ENCODE measurements at places on chromosomes 3 and 15. TPM values are rescaled to one million over a fixed set of nuclear protein-coding genes. Genes with fewer than 3 reads are reported as not detected.
A peak's percentile ranks its signal among the peaks of the same experiment; 100 is the strongest.

The DNAJC17 gene
- 66.6 TPM for polyA plus RNA-seq

The CPLX3 gene
- not detected for polyA plus RNA-seq

The ITIH1 gene
- not detected for polyA plus RNA-seq

The MYO1E gene
- polyA plus RNA-seq, result not detected

The AGBL1 gene
- not detected for polyA plus RNA-seq

The ATP13A4 gene
- not detected for polyA plus RNA-seq

The MAGEL2 gene
- polyA plus RNA-seq, result not detected

The CACNA1D gene
- not detected for polyA plus RNA-seq

The CD96 gene
- 0.32 TPM for polyA plus RNA-seq

The IQCF5 gene
- polyA plus RNA-seq, result not detected

The TGM5 gene
- not detected for polyA plus RNA-seq

- DNase-seq, result no peak
Observed at GRCh38 chr3:171164067-171164465, 137.5 kb upstream of the SLC2A2 start.

DNA sequence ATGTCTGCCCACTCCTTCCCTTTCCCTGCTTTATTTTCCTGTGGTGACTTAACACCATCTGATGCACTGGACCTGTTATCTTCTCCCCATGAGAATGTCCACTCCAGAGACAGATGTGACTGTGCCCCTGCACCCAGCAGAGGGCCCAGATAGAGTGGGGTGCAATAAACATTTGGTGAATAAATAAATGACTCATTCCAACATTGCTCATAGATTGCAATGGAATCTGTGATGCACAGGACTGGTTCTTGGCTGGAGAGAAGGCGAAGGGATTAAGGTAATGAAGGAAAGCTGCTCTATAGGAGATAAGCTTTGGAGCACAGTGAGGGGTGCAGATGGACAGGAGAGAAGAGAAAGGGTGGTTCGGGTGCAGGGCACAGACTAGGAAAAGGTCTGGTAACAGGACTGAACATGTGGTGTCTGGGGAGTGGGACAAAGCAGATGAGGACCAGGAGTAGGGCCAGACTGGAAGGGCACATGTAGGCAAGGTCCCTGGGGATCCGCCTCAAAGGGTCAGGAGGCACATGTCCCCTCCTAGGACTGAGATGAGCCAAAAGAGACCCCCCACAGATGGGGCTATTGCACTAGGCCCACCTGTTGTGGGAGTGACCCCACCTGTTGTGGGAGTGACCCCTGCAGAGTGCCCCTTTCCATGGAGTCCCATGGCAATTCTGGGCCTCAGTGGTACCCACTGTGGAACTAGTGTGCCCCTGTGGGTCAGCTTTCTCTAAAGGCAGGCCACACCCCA lies 17.5 kb upstream of the POC1A start:
- no peak for DNase-seq

DNA sequence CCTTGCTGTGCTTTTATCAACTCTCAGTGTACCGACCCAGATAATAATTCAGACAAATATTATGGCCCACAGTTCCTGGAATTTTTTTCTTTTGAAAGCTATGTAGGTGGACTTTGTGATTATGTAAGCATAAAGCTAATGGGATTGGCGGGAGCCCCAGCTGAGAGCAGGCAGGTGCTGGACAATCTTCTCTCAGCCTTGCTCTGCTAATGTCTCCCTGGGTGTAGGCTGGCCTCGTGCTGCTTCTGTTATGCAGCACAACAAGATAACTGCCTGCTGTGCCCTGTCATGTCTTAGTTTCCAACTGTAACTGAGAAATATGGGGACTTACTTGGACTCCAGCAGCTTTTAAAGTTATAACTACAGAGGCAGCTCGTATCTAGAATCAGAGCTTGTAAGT lies 415.0 kb downstream of the PDCD6IP start:
- no peak for DNase-seq

- peak; percentile 64 for DNase-seq
Observed at GRCh38 chr3:10941972-10942371, 50.6 kb upstream of the SLC6A1 start.

DNA sequence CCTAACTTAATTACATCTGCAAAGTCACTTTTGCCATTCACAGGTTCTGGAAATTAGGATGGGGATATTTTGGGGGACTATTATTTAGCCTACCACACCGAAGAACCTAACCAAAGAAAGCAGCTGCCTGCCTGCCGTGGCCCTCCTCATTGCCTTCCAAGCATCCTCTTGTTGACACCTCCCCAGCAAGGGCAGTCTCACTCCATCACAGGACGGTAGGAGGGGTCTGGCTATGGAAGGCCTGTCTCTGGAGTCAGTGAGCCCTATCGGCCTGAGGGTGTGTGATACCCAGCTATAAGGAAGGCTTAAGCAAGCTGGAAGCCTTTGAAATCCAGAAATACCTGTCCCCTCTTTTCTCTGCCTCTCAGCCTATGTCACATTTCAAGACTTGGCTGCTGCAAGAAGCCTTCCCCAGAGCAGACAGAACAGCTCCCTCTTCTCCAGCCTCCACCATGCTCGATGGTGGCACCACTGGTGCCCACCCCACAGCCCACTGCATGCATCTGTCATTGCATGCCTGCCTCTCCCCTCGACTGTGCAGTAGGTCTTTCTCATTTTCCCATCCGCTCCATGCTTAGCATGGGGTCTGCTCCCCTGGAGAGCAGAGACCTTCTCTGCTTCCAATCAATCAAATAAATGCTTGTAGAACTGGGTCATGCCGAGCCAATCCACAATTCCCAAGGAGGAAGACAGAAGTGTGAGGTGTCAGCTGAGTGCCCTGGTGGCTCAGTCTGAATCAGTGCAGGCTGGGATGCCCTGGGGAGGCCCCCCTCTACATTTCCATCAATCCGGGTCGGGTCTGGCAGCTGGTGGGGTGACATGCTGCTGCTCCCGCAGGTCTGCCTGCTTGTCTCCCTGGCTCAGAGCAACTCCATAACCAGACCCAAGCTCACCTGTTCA lies 23.9 kb upstream of the LOXL1 start:
- no peak for DNase-seq

GRCh38 chr3:109863701-109864100 lies 526.4 kb upstream of the DPPA4 start:
- DNase-seq, result no peak

DNA sequence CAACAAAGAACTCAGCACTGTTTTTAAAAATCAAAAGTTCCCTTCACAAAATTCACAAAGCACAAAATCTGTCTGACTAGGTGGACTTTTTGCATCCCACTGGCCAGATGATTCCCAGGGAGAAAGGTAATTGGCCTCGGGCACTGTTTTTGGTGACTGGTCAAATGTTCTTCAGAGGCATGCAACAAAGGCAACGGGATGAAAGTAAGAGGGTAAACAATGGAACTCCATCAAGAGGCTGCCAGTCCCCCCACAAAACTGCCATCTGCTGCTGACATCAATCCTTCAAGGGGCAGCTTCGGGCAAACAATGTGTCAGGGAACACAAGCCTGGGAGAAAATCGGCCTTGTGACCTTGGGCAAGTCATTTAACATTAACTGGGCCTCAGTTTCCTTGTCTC lies 3.3 kb downstream of the SRGAP3 start:
- no peak for DNase-seq

- DNase-seq, result peak; percentile 28
Observed at GRCh38 chr15:40287968-40288367, 5.1 kb upstream of the ANKRD63 start.

GRCh38 chr3:43885908-43886618 lies 195.3 kb downstream of the ABHD5 start:
- no peak for DNase-seq

DNA sequence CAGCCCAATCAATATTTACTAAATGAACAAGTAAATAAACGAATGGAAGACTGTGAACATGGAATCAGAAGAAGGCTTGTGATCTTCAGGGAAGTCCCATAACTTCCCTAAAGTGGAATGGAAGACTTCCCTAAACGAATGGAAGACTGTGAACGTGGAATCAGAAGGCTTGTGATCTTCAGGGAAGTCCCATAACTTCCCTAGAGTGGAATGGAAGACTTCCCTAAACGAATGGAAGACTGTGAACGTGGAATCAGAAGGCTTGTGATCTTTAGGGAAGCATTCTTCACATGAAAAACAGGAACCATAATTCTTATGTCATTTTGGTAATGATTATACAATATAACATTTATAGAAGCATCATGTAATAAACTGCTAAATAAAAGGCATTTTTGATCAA lies 38.8 kb downstream of the EOGT start:
- no peak for DNase-seq

DNA sequence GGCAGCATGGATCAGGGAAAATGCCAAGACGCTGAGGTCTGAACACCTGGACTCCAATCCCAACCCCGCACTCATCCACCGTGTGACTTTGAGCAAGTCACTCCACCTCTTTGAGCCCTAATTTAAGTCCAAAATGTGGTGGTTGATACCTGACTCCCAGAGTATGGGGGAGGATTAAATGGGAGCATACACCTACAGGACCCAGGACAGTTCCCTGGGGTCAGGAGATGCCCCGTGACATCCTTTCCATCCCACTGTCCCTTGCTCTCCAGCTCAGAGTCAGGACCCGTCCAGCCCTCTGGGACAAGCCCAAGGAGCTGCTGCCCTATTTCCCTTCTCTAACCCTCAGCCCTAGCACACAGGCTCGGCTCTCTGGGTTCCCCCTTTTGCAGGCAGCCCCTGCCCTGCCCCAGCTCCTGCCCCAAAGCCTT lies 276.4 kb downstream of the XXYLT1 start:
- no peak for DNase-seq

- no peak for DNase-seq
Observed at GRCh38 chr15:47570881-47571640, 146.2 kb upstream of the SEMA6D start.

- DNase-seq, result no peak
Observed at GRCh38 chr3:71924721-71925120, 139.8 kb upstream of the PROK2 start.

All from K562 (cell line).